A673 (cell line): ENCODE measurements at places on chromosomes 2 and 18.

DNA sequence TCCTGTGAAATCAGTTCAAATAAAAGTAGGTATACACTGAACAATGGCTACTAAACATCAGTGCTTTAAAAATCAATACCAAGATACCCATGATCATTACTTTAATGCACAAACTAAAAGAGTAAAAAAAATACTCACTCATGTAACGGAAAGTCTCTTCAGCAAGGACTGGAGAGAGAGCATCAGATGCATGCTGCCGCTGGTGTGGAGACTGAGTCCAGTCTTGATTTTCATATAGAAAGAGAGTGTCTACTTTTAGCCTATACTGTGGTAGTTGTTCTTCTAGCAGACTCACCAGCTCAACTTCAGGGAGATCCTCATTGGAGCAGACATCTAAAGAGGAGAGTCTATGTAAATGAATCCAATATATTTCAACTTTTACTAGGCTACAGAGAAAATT lies 44.0 kb downstream of the TRAK2 start:
- no peak for DNase-seq

GRCh38 chr18:44028109-44028508 lies 652.6 kb upstream of the SETBP1 start:
- no peak for DNase-seq

- DNase-seq = peak; percentile 41
Measured at GRCh38 chr2:157837851-157838441, 38.2 kb downstream of the ACVR1 start.

GRCh38 chr2:171386627-171387026 lies 47.2 kb downstream of the METTL8 start:
- DNase-seq = no peak

DNA sequence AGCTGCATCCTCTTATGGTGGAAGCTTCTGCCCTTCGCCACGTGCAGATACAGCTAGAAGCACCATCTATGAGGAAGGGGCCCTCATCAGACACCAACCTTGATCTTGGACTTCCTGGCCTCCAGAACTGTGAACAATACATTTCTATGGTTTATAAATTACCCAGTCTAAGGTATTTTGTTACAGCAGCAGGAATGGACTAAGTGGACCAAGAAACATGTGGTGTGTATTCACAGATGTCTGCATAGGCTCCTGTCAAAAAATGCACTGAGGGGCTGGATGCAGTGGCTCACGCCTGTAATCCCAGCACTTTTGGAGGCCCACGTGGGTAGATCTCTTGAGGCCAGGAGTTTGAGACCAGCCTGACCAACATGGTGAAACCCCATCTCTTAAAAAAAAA lies 57.5 kb downstream of the STPG4 start:
- no peak for DNase-seq

DNA sequence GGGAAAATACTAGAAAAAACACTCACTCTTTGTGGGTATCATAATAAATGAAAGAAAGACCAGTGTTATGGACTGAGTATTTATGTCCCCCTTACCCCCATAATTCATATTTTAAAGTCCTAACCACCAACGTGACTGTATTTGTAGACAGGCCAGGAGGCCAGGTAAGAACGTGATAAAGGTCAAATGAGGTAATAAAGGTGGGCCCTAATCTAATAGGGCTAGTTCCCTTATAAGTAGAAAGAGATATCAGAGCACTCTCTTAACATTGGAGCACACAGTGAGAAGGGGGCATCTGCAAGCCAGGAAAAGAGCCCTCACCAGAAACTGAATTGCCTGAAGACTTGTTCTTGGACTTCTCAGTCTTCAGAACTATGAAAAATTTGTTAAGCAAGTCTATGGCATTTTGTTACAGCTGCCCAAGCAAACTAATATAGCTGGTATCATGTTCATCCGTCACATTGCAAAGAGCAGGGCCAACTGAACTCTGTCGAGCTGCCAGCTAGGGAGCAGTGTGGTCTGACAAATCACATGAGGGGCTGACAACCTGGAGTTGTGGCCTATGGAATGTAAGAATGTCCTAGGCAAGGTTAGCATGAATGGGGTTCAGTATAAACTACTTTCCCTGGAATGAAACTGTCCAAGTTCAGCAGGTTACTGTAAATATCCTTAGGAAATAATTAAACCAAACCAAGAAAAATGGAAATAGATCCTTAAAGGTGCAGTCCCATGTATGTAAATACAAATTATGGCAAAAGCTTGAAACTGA lies 280.9 kb downstream of the ZNF385B start:
- DNase-seq = no peak

DNA sequence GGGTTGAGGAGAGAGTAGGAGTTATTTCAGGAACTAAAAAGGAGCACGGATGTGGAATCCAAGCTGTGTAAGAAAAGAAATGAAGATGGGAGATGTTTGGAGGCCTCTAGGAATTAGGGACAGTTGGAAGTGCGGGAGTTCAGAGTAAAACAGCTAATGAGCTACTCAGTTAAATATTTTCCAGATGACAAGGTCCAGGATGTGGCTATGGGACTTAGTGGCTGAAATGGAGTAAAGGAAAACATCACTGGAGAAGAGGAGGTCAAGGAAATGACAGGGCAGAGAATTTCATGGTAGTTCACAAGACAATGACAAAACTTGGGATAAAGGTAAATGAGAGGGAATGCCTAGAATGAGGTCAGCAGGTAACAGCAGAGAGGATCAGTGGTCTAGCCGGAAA lies 13.0 kb downstream of the GPR155 start:
- no peak for DNase-seq

GRCh38 chr18:32048507-32049091 lies 30.0 kb downstream of the RNF125 start:
- DNase-seq = peak; percentile 87

DNA sequence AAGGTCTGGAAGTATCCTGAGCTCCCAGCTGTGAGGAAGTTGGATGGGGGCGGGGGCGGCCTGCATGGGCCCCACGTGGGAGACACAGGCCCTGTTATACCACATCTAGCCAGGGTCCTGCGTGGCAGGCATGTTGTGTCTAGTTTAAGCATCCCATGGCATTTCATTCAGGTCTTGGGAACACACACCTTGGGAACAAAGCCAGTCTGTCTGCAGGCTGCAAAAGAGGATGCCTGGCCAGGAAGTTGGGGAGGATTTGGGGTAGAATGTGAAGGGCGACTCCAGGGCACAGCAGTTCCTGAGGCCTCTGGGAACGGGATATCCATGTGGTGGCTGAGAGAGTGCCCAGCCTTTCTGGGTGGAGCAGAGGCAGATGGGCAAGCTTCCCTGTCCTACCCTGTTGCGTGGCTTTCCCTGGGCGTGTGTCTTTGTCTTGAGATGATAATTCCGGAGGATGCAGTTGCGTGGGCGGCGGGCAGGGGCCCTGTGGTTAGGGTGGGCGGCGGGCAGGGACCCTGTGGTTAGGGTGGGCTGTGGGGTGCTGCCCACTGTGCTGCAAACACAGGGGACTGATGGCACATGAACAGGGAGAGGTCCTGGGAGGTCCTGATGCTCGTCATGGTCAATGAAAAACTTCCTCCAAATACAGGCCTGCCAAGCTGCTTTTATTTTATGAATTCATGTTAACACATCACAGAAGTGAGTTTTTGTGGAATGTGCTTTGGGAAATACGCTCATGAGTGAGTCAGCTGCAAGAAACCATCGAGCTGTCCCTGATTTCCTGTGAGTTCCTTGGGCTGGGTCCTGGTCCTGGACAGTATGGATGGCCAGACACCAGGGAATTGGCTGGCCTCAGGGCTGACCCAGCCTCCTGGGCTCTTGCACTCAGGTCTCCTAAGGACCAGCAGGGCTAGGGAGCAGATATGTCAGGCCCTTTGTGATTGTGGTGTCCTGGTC lies 90.0 kb upstream of the HS6ST1 start:
- DNase-seq = peak; percentile 25

GRCh38 chr2:240499309-240500301 lies 58.2 kb downstream of the ANKMY1 start:
- DNase-seq = no peak

GRCh38 chr2:15734674-15735483 lies 143.2 kb downstream of the DDX1 start:
- no peak for DNase-seq

DNA sequence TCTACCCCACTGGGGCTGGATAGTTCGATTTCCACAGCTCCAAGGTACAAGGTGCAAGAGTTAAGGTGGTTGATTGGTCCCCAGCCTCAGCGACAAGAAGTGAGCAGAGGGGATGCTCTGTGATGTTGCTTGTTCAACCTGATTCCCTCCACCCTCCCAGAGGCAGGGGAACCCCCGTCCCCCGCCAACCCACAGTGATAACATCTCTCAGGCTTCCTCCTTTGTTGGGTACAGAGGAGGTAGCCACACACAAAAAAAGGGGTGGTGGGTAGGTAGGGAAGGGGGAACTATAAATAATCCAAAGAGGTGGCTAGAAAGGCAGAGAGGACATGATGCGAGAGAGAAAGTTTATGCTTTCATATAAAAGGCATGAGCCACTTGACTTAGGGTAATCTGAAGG lies 192.9 kb upstream of the POU3F3 start:
- no peak for DNase-seq

DNA sequence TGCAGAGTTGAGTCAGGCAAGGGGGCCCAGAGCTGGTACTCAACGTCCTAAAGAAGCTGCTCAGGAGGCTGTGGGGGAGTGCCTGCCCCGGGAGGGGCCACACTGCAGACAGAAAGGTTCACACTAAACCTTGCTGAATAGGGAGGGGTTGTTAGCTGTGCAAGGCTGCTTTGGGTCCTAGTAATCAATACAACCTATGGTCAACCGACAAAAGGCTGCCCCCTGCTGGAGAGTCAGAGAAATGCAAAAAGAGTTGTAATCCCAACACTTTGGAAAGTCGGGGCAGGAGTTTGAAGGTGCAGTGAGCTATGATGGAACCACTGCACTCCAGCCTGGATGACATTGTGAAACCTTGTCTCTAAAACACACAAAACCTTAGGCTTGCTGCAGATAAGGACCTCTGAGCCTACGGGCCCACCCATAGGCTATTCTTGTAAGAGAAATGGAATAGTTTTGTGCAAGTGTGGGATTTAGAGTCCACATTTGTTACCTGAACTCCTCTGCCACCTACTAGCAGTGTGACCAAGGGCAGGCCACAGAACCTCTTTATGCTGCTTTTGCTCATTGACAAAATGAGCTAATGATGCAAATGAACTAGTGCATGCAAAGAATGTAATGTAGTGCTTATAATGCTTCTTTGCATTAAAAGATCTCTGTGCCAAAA lies 81.5 kb downstream of the PRPF40A start:
- peak; percentile 68 for DNase-seq

GRCh38 chr2:96499061-96499960 lies 5.8 kb downstream of the NEURL3 start:
- DNase-seq = no peak

DNA sequence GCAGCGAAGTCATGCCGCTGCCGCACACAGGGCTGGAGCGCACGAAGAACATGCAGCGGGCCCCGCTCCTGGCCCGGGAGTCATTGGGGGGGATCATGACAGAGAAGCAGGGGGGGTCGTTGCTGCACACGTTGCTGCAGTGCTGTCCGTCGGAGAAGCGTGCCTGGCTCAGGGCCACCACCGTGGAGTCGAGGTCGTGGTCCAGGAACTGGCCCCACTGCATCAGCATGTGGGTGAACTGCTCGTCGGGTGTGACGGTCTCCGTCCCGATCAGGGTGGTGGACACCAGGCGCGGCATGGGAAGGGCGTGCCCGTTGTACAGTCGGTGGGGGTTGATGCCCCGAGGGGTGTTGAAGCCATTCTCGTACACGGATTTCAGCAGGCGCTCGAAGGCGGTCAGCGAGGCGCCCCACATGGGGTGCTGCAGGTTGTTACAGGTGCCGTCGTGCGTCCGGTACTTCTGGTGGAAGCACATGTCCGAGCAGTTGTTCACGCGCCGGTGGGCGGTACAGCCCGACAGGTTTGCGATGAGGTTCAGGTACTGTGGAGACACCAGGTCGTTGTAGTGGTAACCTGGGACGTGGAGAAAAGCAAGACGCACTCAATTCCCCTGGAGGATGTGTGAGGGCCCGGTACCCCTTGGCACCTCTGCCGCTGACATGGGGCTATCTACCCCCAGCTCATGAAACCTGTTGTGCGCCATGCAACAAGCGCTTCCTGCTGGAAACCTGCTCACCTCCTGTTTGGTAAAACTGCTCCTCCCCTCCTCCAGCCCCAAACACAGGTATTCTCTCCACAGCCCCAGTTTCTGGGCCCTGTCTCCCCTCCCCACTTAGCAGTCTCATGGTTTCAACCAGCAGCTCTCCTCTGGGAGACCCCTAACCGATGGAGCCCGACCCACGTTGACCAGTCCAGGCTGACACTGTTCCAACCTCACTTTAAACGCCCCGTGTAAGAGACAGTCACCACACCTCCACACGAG lies 94.9 kb downstream of the PXDN start:
- no peak for DNase-seq

- DNase-seq = peak; percentile 93
Measured at GRCh38 chr2:182715892-182716649, at the start of gene DNAJC10. Gene DNAJC10 (plus strand): TSS chr2:182716257. CDS start chr2:182718087, 1,830 bp downstream.

GRCh38 chr2:53182601-53183000 lies 585.0 kb upstream of the CHAC2 start:
- no peak for DNase-seq

DNA sequence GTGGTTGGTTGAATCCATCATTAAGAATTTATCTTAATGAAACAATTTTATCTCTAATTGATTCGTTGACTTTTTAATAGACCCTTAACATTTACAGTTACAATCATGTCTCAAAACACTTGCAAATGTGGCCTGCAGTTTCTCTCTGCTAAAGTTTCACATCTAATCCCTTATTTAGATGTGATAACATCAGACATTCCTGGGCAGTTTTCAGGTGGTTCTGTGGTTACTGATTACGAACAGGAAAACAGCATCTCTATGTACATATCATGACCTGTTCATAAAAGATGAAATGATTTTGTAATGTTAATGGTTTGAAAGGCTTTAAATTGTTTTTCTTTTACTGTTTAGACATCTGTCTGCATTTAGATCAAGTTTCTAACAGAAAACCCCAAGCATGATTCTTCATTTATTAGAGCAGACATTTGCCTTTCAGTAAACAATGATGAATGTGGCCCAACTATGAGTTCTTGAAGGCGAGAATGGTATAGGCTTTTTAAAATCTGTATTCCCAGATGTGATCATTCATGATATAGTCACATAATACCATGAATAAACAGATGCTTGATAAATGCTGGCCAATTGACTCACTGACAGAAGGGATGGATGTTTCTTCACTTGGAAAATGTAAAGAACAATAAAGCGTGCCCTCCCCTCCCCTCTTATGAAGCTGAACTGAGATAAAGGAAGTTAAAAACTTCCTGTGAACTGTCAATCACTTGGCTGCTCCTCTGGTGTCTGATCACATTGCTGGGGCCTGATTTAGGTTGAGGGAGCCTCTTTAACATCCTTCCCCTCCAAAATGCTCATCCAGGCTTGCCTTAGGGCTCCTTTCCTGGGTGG lies 3.5 kb downstream of the CAPN14 start:
- DNase-seq = no peak

DNA sequence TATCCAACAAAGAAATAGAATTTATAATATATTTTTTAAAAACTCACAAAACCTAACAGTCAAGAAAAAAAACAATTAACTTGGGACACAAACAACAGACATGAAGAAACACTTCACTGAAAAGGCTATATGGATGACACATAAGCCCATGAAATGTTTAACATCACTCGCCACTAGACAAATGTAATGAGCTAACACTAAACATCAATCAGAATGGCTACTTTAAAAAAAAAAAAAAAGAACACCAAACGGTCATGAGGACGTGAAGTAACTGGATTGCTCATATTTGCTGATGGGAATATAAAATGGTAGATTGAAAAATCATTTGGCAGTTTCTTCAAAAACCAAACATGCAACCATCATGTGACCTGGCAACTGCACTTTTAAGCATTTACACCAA lies 97.3 kb upstream of the RGPD4 start:
- DNase-seq = no peak

- DNase-seq = peak; percentile 78
Measured at GRCh38 chr2:199457147-199458008, at the start of gene SATB2. Gene SATB2 (minus strand): TSS chr2:199457939. CDS start chr2:199456037, 1,902 bp downstream.

- no peak for DNase-seq
Measured at GRCh38 chr18:47345291-47345690, 93.8 kb upstream of the SKOR2 start.
